ENCODE measurements at places on chromosomes 16 and 17. TPM values are rescaled to one million over a fixed set of nuclear protein-coding genes. Genes with fewer than 3 reads are reported as not detected.

DNA sequence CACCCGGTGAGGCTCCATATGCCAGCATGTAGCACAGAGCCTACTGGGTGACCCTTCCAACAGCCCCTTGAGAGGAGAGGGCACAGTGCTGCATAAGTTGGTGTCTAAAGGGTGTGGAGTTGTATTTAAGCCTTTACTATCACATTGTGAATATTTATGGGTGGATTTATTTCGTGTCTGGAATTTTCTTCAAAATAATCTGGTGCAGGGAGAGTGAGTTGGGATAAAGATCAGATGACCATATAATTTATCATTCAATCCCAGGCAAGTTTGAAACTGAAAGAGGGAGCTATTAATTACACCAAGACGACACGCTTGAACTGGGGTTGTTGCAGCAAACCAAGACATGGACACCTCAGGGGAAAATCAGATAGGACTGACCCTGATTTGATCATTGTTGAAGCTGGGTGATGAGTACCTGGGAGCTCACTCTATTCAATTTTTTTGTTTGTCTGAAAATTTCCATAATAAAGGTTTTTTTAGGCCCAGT, 42.2 kb downstream of the LDHD start:
- H3K27me3 ChIP-seq = no peaks in the 10 kb centered on the region
- DNase-seq = no peak
- no peaks in the 10 kb centered on the region for H3K36me3 ChIP-seq
- no peaks in the 10 kb centered on the region for H3K4me1 ChIP-seq
- no peak overlapping the region for H3K4me3 ChIP-seq
- H3K27ac ChIP-seq = no peak overlapping the region

The KRT39 gene
- total RNA-seq = not detected

The STX8 gene
- 7.6 TPM for total RNA-seq

The ATF7IP2 gene
- not detected for total RNA-seq

DNA sequence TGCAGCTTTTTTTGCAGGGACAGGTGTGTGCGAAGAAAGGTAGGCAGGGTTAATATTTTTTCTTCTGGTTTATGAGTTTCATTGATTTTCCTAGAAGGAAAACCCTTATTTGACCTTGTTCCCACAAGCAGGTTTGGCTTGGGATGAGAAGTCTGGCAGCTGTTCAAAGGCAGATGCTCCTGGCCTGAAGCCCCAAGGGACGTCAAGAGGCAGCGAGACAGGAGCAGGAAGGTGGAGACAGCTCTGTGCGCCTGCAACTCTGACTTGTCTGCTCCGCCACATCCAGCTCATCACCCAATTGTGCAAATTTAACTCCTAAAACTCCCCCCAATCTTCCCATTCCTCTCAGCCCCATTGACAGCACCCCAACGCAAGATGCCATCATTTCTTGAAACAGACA, 136.8 kb upstream of the XYLT1 start:
- no peak overlapping the region for H3K4me3 ChIP-seq
- no peaks in the 10 kb centered on the region for H3K4me1 ChIP-seq
- H3K27me3 ChIP-seq = no peaks in the 10 kb centered on the region
- H3K27ac ChIP-seq = no peak overlapping the region

- H3K27ac ChIP-seq = no peak overlapping the region
- no peaks in the 10 kb centered on the region for H3K4me1 ChIP-seq
- no peaks in the 10 kb centered on the region for H3K27me3 ChIP-seq
- H3K4me3 ChIP-seq = no peak overlapping the region
- no peak for DNase-seq
Observed at GRCh38 chr16:19188406-19188805, 20.4 kb downstream of the SYT17 start.

DNA sequence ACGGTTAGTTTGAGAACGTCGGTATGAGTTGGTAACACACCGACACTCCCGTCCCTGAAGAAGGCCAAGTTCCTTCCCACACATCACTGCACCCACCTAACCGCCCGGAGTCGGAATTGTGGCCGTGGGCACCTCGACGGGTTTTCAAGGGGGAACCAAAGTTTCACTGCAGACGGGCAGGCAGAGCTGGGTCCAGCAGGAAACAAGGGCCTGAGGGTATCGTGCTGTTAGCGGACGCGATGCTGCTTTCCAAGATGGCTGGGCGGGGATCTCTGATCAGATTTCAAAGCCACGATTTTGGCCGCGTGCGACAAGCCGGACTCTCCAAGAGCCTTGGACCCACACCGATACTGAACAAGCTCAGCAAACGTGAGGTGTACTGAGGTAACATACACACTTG, 82.3 kb upstream of the DOC2B start:
- no peaks in the 10 kb centered on the region for H3K27me3 ChIP-seq
- no peak for DNase-seq
- no peak overlapping the region for H3K4me3 ChIP-seq
- no peaks in the 10 kb centered on the region for H3K36me3 ChIP-seq

GRCh38 chr16:82625066-82625968, 1.5 kb upstream of the CDH13 start:
- H3K36me3 ChIP-seq = no peaks in the 10 kb centered on the region
- no peaks in the 10 kb centered on the region for H3K27me3 ChIP-seq
- no peak overlapping the region for H3K27ac ChIP-seq
- no peak for DNase-seq
- peaks cover 5% of the 10 kb centered on the region for H3K4me1 ChIP-seq

DNA sequence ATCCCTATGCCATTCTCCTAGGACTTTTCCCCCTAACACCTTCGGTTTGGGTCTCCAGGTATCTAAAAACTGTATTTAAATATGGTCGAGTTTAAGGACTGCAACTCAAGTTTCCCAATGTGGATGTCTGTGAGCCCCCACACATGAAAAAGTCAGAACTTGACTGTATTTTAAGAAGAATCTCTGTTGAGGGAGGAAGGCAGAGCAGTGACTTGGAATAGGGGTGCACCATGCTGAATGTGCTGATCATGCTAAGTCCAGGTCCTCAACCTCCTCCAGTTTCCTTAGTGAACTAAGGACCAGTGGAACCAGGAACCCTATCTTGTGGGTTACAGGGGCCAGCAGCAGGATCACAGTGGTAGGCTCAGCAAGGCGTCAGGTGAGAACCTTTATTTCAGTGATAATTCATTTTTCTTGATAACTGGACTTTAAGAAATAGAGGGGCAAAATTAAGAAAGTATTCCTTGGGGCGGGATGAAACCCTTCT, 19.5 kb downstream of the GRB7 start:
- no peaks in the 10 kb centered on the region for H3K27me3 ChIP-seq
- H3K4me1 ChIP-seq = peaks cover 10% of the 10 kb centered on the region
- DNase-seq = no peak

GRCh38 chr16:55542459-55543082, 23.9 kb upstream of the CAPNS2 start:
- DNase-seq = no peak
- H3K36me3 ChIP-seq = no peaks in the 10 kb centered on the region
- no peak overlapping the region for H3K4me3 ChIP-seq
- no peak overlapping the region for H3K27ac ChIP-seq

DNA sequence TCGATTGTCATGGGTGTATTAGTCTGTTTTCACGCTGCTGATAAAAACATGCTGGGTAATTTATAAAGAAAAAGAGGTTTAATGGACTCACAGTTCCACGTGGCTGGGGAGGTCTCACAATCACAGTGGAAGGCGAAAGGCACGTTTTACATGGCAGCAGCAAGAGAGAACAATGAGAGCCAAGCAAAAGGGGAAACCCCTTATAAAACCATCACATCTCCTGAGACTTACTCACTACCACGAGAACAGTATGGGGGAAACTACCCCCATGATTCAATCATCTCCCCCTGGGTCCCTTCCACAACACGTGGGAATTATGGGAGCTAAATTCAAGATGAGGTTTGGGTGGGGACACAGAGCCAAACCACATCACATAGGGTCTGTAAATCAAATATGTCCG, 167.4 kb upstream of the XYLT1 start:
- no peaks in the 10 kb centered on the region for H3K27me3 ChIP-seq
- no peaks in the 10 kb centered on the region for H3K36me3 ChIP-seq
- no peak overlapping the region for H3K4me3 ChIP-seq
- no peak overlapping the region for H3K27ac ChIP-seq
- no peaks in the 10 kb centered on the region for H3K4me1 ChIP-seq
- DNase-seq = no peak

DNA sequence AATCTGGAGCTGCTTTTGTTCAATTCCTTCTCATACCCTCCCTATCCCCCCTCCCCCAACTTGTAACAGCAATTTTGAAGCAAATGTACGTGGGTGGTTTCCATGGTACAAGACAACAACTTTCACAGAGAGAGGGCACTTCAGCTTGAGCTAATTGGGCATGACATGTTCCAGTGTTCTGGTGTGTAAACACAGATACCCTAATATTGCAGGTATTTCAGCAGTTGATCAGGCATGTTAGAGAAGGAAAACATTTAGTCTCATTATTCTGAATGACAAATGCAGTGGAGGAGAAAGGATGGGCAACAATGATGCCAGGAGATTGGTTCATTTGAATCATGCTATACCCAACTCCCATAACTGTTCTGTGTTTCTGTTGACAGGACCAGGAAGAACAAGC, 137.5 kb downstream of the TRIM37 start:
- H3K4me1 ChIP-seq = no peaks in the 10 kb centered on the region
- DNase-seq = no peak
- H3K4me3 ChIP-seq = no peak overlapping the region
- no peak overlapping the region for H3K27ac ChIP-seq
